ENCODE measurements at places on chromosomes 1 and 21.

DNA sequence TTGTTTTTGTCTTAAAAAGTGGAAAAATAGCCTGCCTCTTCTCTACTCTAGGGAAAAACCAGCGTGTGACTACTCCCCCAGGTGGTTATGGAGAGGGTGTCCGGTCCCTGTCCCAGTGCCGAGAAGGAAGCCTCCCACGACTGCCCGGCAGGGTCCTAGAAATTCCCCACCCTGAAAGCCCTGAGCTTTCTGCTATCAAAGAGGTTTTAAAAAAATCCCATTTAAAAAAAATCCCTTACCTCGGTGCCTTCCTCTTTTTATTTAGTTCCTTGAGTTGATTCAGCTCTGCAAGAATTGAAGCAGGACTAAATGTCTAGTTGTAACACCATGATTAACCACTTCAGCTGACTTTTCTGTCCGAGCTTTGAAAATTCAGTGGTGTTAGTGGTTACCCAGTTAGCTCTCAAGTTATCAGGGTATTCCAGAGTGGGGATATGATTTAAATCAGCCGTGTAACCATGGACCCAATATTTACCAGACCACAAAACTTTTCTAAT lies 35.0 kb upstream of the TDRD10 start:
- DNase-seq, result no peak

DNA sequence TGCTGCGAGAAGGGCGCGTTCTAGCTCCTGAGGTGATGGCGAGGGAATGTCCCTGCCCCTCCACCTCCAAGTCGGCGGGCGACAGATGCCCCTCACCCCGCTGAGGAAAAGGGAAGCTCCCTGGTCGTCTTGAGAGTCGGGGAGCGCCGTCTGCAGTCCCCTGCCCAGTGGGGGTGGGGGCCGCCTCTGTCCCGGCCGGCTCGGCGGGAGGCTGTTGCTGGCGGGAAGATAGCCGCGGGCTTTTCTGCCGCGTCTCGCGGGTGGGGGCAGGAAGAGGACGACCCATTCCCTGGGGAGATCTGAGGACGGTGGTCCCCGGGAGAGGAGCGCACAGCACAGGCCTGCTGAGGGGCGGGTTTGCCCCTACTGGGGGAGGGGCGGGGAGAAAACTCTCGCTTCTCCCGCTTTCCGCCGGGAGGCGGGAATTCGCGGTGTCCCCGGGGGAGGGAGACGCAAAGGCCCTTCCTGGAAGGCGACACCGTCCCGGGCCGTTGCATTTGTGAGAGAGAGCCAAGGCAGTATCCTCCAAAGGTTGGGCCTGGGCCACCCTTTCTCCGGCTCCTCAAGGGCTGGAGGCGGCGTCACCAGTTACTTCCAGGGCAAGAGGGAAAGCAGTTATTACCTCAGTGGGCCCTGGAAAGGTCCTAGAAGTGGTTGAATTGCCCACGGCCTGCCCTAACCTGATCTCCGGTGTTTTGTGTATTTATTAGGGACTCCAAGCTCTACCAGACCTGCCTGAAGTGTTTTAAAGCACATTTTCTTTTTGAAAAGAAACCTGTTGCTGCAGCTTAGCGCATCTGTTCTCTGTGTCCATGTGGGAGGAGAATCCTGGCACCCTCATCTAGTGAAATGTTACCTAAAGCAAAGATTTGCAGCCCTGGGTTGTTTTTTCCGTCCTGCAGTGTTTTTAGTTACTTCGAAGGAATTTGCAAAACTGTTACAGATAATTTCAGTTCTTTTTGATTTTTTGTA lies 648 bp downstream of the S100PBP start:
- DNase-seq, result peak; percentile 26

- DNase-seq, result no peak
Observed at GRCh38 chr1:119485201-119485600, 21.8 kb upstream of the HSD3B1 start.

DNA sequence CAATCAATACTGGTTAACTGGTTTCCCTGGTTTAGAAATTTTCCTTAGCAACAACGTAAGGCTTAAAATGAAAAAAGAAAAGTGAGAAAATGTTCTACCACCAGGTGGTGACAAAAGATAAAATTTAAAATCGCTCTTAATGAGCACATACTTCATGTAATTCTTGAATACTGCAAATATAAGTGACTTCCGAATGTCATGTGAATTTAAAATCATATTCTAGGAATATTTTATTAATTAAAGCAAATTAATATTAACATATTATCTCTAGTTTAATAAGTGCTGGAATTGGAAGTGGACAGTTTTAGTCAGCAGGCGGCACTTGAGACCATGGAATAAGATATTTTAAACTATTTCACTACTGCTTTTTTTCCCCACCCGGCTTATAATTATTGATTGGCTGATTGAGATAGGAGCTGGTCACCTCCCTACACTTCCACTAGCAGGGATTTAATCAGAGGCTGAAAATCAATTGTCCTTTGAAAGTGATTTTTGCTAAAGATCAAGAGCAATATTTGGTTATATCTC lies 5.0 kb upstream of the ADAMTS1 start:
- no peak for DNase-seq

DNA sequence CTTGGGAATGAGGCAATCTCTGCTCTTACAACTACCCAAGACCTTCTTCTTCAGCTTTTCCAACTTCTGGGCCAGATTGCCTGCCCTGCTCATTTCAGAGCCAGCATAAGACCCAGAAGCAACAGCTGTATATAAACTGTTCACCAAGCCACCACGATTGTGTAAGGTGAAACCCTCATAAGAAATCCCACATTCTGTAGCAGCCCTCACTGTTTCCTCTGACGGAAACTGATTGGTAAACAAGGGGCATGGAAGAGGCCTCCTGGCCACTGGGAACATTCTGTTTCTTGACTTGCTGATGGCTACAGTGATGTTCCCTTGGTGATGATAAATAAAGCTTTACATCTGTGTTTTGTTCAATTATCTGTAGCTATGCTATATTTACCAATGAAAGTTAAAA lies 39.7 kb upstream of the EXO1 start:
- no peak for DNase-seq

DNA sequence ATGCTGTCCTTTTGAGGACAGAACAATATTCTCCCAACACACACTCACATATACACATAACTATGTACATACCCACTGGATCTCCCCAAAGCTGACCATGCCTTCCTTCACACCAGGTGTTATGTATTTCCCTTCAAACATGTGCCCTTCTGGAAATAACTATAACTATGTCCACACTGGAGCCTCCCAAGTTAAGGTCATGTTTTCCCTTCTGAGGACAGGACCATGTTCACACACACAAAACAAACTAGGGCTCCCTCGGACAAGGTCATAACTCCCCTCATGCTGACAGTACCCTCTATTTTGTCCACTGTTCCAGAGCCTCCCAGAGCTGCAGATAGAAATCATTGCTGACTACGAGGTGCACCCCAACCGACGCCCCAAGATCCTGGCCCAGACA lies 7.8 kb downstream of the MMACHC start:
- DNase-seq, result no peak

- DNase-seq, result no peak
Observed at GRCh38 chr1:225371366-225372010, 56.4 kb downstream of the LBR start.

DNA sequence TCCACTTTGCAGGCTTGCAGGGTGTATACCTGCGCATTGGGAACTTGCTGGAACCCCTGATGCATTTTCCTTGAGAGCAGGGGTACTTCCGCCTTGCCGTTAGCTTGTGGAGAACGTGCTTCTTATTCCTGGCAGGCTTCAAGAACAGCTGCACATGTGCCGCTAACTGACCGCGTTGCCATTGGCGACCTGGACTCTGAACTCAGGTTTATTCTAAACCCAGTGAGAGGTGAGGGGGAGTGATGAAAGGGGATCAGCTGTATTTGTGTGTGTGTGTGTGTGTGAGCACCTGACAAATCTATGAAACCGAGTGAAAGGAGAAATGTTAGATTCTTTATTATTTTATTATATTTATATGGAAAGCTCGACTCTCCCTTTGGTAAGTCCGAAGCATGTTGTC lies 128.6 kb downstream of the HUNK start:
- DNase-seq, result no peak

DNA sequence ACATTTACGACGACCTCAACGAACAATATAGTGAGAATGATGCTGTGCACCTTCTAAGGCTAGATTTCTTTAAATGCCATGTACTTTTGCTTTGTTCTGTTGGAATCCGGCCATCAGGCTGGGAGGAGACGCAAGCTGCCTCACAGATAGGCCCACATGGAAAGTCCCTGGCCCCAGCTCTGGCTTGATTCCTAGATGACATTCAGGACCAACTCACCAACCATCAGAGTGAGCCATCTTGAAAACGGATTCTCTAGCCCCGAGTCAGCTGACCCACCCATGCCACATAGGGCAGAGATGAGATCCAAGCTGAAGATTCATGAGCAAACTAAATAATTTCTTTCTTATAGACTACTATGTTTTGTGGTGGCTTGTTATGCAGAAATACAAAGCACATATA lies 164.4 kb downstream of the ZNF281 start:
- peak; percentile 42 for DNase-seq

DNA sequence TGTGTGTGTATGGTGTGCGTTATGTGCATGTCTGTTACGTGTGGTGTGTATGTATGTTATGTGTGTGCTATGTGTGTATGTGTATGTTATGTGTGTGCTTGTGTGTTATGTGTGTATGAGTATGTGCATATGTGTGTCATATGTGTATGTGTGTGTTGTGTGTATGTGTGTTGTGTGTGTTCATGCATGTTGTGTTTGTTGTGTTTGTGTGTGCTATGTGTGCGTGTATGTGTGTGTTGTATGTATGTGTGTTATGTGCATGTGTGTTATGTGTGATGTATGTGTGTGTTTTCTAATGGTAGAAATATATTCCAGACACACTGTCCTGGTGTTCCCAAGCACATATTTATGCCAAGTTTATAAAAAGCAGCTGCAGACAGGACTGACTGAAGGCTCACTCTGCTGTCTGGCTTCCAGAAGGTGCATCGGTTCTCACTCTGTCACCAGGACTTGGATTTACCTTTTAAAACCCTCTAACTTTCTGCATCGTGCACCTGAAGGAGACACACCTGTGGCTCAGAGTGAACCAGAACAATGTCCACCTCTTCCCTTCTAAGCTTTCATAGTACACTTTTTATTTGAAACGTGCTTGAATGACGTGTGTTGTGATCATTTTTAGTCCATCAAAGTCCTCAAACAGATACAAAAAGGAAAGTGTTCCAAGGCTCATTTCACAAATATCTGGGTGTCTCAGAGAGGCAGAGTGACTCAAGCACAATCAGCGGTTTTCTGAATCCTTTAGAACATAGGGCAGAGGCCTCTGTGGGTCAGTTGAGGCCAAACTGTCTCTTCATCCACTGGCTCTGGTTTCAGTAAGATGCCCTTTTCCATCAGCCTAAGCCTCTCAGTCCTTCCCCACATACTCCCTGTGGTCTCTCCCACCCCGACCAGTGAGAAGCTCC lies 49.9 kb downstream of the TOMM20 start:
- no peak for DNase-seq

GRCh38 chr21:41948078-41948895 lies 5.5 kb downstream of the C2CD2 start:
- DNase-seq, result no peak

DNA sequence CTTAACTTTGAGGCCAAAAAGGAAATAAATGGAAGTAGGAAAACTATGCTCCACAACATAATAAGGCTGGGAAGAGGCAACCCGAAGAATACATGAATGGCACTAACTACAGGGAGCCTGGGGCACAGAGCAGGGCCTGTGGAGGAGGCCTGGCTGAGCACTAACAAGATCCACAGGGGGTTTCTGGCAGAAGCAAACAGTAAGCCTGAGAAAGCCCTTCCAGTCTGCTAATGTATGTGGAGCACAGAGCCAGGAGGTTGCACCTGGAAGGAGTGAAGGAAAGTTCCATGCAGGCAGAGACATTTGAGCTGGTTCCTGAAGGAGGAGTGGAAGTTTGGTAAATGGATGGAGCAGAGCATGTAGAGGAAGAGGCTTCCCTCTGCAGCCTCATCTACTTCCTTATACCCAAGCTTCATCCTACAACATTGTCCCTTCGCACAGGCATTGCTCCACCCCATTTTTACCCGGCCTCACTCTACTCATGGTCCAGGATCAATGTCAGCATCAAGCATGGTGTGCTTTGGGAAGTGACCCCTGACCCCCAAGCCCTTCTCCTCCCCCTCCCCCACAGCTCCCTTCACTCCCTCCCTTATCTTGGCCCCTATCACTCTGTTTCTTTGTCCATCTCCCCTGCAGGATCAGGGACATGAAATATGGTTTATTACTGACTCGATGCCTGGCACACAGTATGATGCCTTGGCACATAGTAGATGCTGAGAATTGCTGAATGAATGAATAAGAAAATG lies 23.3 kb downstream of the SHISA4 start:
- DNase-seq, result no peak

DNA sequence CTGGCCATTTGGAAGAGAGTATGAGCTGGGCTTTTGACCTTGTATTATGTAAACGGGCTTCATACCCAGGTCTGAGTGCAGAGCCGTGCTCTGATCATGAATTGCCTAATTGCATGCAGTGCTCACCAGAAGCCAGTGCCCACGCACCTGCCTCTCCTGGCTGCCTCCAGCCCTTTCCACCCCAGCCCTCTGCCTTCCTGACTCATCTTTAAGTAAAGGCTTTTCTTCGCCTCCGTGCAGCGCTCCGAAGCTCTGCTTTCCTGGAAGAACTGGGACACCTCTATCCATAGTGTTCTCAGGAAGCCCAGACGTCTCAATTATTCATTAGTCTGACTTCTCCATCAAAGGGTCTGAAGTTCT lies 413.7 kb downstream of the PTPRU start:
- no peak for DNase-seq

DNA sequence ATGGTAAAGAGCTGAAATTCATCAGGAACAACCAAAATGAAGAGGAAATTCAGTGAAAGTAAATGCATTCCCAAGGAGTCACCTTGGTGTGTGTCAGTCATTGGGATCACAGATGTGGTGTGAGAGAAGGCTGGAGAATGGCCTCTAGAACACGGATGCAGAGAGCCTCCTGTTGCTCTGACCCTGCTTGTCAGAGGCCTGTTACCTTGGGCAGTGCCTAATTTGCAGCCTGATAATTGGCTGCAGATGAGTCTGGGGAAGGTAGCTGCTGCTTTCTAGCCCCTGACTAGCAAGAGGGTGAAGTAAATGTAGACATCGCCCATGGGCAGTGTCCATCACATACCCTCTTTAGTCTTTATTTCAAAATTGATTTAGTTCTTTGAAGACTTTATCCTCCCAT lies 3.3 kb downstream of the GCSAML start:
- DNase-seq, result no peak

DNA sequence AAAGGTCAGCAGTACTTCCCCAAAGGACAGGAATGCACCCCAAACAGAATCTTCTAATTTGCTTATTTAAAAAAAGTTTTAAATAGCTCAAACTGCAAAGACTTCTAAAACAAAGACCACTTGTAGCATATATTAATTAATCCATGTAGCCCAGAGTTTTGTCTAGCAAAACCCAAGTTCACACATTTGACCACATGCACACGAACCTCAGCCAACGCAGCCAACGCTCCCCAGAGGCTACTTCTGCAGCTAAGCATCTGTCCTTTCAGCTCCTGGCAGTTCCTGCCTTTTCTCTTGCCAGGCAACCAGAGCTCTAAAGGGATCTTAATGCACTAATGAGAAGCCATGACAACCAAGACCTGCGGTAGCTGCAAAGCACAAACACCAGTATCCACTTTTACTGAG lies 89.6 kb downstream of the RERE start:
- DNase-seq, result no peak

GRCh38 chr21:27248814-27249213 lies 281.9 kb upstream of the ADAMTS5 start:
- no peak for DNase-seq

Data from HS-5 (cell line).